Ovary (tissue), 10 donors: ENCODE measurements at places on chromosomes 5 and 9. TPM values are rescaled to one million over a fixed set of nuclear protein-coding genes. Genes with fewer than 3 reads are reported as not detected.

GRCh38 chr5:35823347-35824098, 33.2 kb upstream of the IL7R start:
- no peak overlapping the region for H3K27ac ChIP-seq
- no peaks in the 10 kb centered on the region for H3K36me3 ChIP-seq
- DNase-seq = no peak

SLC22A4 gene
- total RNA-seq = 3.0 TPM

DNA sequence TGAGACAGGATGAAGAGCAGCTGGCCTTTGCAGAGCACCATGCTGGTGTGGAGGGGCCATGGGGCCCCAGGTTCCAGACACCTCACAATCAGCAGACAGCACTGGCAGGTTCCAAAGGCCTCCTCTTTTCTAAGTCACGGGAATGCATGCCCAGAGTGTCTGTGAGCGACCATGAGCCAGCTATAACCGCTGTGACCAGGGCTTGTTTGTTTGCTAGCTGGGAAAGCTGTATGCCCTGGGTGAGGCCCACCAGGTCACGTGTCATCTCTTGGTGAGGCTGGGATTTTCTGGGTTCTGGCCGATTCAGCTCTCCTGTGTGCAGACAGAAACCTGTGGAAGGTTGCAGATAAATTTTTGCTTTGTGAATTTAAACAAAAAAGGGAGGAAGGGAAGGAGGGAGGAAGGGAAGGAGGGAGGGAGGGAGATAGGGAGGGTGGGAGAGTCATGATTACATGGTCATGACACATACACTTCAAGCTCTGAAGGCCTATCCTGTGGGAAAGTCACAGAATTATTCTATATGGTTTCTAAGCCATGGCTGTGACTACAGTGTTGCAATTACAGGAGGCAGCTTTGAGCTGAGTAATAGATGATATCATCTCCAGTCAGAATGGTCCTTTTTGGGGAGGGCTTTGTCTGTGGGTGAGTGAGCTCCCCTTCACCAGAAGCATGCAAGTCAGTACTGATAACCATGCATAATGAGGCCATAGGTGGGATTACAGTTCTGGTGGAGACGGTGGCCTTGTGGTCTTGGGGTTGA, 37.2 kb downstream of the PAPPA start:
- H3K36me3 ChIP-seq = no peaks in the 10 kb centered on the region
- H3K27ac ChIP-seq = no peak overlapping the region
- no peak overlapping the region for H3K4me3 ChIP-seq
- no peaks in the 10 kb centered on the region for H3K27me3 ChIP-seq
- no peak for DNase-seq

GRCh38 chr5:69368458-69369339, 621 bp downstream of the AK6 start:
- DNase-seq = no peak
- peak overlapping the region; percentile 97 for H3K27ac ChIP-seq
- peak overlapping the region; percentile 86 for H3K4me3 ChIP-seq
- no peaks in the 10 kb centered on the region for H3K27me3 ChIP-seq
- no peaks in the 10 kb centered on the region for H3K36me3 ChIP-seq

FOXD4L4 gene
- total RNA-seq = not detected

GRCh38 chr5:25453500-25453899, 808.7 kb upstream of the CDH10 start:
- H3K4me1 ChIP-seq = no peaks in the 10 kb centered on the region
- H3K27ac ChIP-seq = no peak overlapping the region
- H3K27me3 ChIP-seq = no peaks in the 10 kb centered on the region
- no peaks in the 10 kb centered on the region for H3K36me3 ChIP-seq

DNA sequence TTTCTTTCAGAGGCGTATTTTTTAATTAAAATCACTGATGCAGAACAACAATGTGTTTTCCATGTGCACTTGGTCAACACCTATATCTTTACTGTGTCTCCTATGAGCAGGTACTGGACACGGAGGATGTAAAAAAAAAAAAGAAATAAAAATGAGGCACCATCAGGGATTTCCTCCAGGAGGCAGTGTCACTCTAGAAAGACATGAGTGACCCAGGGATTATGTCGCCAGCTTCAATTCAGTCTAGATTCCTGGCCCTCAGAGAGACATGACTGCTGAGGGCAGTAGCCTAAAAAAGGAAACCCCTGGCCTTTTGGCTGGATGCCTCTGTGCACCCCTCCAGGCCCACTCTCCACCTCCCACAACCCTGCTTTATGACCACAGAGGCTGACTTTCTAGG, 18.3 kb upstream of the IL33 start:
- H3K4me3 ChIP-seq = no peak overlapping the region
- H3K36me3 ChIP-seq = no peaks in the 10 kb centered on the region
- H3K4me1 ChIP-seq = no peaks in the 10 kb centered on the region

GRCh38 chr5:28903643-28904042, 1865.3 kb upstream of the CDH9 start:
- no peaks in the 10 kb centered on the region for H3K4me1 ChIP-seq
- no peak for DNase-seq
- H3K36me3 ChIP-seq = no peaks in the 10 kb centered on the region
- H3K4me3 ChIP-seq = no peak overlapping the region
- H3K27ac ChIP-seq = no peak overlapping the region
- H3K27me3 ChIP-seq = no peaks in the 10 kb centered on the region

GRCh38 chr5:17178373-17178675, 39.1 kb upstream of the BASP1 start:
- no peaks in the 10 kb centered on the region for H3K27me3 ChIP-seq
- H3K36me3 ChIP-seq = no peaks in the 10 kb centered on the region
- no peak for DNase-seq
- H3K27ac ChIP-seq = no peak overlapping the region
- H3K4me3 ChIP-seq = no peak overlapping the region

LCN10 gene
- 20.5 TPM for total RNA-seq

- no peaks in the 10 kb centered on the region for H3K27me3 ChIP-seq
- H3K4me3 ChIP-seq = no peak overlapping the region
- H3K27ac ChIP-seq = no peak overlapping the region
- no peak for DNase-seq
Observed at GRCh38 chr5:142614054-142614453, 71.8 kb downstream of the FGF1 start.
